ENCODE measurements at places on chromosomes 6 and 20. TPM values are rescaled to one million over a fixed set of nuclear protein-coding genes. Genes with fewer than 3 reads are reported as not detected.

The BPIFB1 gene
- 8.5 TPM for total RNA-seq

- no peak for DNase-seq
Measured at GRCh38 chr6:164905311-164905710, 404.1 kb downstream of the C6orf118 start.

- no peak for DNase-seq
Measured at GRCh38 chr6:127200114-127200513, 66.5 kb upstream of the RNF146 start.

DNA sequence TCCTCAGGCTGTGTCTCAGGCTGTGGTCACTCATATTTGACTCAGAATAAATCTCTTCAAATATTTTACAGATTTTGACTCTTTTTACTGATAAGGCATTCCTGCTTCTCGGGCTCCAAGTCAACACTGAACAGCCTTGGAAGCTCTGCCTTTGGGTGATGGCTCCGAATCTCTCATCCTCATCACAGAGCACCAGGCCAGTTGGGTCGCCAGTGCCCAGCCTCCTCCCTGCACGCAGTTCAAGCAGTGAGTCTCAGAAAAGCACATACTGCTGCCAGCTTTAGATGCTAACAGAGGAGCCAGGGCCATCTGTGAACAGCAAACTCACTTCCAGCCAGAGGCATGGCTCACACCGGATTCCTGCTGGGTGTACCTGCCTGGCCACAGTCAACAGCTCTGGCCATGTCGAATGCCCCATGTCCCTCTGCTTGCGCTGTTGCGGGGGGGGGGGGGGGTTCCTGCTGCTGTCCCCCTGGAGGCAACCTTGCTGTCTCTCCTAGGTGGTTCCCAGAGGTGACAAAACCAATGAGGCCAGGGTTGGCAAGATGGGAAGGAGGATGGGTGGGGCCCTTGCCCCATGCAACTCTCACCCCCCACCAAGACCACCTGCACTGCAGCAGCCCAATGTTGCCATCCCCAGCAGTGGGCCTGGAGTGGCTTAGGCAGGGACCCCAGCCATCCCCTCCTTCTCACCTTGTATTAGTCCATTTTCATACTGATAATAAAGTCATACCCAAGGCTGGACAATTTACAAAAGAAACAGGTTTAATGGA, 248.8 kb downstream of the ERMARD start:
- DNase-seq = no peak

DNA sequence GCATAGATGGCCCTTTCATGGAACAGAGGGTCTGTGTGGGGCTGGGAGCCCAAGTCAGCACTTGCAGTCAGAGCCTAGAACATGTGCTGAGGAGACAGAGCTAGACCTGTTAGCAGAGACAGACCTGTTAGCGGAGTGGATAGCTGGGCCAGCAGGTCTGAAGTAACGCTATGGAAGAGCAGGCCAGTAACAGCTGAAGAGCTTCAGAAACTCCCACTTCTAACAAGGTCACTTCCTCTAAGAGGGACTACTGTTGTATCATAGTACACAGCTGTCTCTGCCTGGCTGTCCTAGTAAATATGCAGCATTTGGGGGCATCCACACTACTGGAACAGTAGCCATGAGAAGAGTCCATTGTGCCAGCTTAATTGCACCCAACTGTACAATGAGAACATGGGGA, 41.2 kb upstream of the POLR1H start:
- no peak for DNase-seq

GRCh38 chr6:21840428-21840827, 246.9 kb downstream of the SOX4 start:
- no peak for DNase-seq
